ENCODE measurements at places on chromosomes 16 and 17.

GRCh38 chr17:36470499-36470898 lies 16.0 kb upstream of the ZNHIT3 start:
- no peak for DNase-seq

GRCh38 chr17:10116267-10116666 lies 82.1 kb downstream of the GAS7 start:
- no peak for DNase-seq

DNA sequence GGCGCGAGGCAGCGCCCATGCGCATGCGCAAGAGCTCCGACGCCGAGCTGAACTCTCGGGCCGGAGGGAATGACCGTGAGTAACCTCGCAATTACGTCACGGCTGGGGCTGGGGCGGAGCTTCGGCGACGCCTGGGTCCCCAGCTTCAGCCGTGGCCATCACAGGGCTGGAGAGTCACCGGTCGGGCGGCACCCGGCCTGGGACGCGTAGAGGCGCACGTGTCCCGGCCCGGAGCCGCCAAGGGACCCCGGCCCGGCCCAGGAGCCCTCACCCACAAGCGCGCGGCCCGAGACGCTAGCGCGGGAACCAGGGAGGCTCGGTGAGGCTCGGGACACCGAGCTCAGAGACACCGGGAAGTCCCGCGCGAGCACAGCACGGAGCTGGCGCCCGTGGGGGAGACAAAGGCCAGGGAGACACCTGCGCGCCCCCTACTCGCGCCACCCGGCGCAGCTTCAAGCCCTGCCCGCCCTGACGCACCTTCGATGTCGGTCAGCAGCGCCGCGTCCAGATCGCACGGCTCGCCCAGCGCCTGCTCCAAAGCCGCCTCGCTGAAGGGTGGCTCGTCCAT lies 452 bp downstream of the SREBF1 start:
- DNase-seq, result peak; percentile 66

GRCh38 chr16:20441191-20441590 lies 10.1 kb upstream of the ACSM2A start:
- DNase-seq, result no peak
